ENCODE measurements at places on chromosomes 6 and 20.

GRCh38 chr20:50472693-50473664, 37.2 kb upstream of the PTPN1 start:
- DNase-seq, result no peak

- no peak for DNase-seq
These were observed 231.9 kb downstream of the DLL1 start for GRCh38 chr6:170058878-170059485.

GRCh38 chr20:672963-673602, 2.5 kb downstream of the SCRT2 start:
- DNase-seq, result no peak

DNA sequence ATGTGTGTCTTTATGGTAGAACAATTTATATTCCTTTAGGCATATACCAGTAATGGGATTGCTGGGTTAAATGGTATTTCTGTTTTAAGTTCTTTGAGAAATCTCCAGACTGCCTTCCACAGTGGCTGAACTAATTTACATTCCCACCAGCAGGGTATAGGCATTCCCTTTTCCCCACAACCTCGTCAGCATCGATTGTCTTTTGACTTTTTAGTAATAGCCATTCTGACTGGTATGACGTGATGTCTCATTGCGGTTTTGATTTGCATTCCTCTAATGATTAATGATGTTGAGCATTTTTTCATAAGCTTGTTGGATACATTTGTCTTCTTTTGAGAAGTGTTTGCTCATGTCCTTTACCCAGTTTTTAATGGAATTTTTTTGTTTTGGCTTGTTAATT, 5.3 kb upstream of the TASP1 start:
- DNase-seq, result no peak

GRCh38 chr20:49948178-49948577, 12.0 kb downstream of the RNF114 start:
- DNase-seq, result no peak

DNA sequence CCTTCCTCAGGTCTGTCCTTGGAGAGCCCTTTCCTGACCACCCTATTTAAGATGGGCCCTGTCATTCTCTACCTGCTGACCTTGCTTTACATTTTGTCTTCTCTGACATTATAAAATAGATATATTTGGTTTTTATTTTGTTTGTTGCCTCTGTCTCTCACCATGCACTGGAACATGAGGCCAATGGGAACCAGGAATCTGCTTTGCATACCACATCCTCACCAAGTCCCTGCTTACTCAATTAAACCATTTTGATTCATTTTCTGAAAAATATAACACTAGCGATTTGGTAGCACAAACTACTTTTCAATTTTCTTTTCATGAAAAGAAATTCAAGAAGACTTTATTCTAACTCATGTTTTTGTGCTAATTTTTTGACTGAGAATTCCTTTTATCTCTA, 32.8 kb upstream of the POPDC3 start:
- no peak for DNase-seq
